ENCODE measurements at places on chromosomes 6 and 20.

GRCh38 chr6:26124781-26125685 is 37.8 kb downstream of the HFE start:
- DNase-seq, result no peak

GRCh38 chr20:42392442-42392841 is 774.3 kb upstream of the CHD6 start:
- DNase-seq, result no peak

DNA sequence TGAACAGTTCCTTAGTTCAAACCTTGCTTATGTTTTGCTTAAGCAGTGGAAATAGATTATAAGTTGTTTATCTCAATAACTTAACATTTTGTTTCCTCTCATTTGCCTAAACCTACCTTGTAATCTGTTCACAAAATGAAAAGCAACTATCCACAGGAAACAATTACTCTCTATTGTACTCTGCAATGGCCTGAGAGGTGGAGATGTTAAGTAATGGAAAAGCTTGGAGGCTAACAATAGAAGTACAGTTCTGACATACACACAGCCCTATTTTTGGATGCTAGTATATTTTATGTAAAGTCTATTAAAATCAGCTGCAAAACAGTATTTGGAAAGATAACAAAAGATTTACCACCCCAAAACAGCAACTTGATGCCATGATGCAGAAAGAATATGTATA is 82.1 kb downstream of the TINAG start:
- DNase-seq, result no peak

GRCh38 chr20:50048420-50049166 is 64.4 kb downstream of the UBE2V1 start:
- DNase-seq, result peak; percentile 24

DNA sequence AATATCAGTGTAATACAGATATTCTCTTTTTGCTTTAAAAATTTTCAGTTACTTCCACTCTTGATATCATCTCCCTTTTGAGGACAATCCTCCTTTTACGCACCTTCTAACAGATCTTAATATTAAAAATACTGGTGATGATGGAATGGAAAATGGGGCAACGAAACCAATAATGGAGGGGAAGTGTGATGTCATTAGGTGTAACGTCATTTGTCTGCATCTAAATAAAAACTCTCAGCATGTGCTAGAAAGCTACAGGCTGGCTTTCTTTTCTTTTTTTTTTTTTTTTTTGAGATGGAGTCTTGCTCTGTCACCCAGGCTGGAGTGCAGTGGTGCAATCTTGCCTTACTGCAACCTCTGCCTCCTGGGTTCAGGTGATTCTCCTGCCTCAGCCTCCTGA is 66.5 kb downstream of the IYD start:
- no peak for DNase-seq

DNA sequence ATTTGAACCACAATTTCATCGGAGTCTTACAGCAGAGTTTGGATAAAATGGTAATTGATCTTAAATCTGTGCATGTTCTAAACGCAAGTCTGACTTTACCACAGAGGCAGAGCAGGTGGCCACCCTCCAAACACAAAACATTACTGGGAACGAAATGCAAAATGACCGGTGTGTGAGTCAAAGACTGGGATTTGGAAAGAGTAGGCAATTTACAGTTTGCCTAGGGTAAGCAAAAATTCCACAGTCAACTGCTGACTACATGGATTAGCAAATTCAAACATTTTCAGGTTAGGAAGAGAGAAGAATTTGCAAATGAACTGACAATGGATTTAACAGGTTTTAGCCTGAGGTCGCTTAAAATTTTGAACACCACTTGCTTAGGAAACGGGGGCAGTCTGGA is 444.4 kb downstream of the HDGFL1 start:
- DNase-seq, result no peak

GRCh38 chr6:20606831-20607230 is 72.6 kb downstream of the CDKAL1 start:
- no peak for DNase-seq

- DNase-seq, result no peak
Observed at GRCh38 chr6:52575502-52575892, 1.4 kb downstream of the TRAM2 start.
